ENCODE measurements at places on chromosomes 6 and 20.

- DNase-seq, result no peak
Measured at GRCh38 chr6:132814716-132815570, 574 bp downstream of the RPS12 start.

DNA sequence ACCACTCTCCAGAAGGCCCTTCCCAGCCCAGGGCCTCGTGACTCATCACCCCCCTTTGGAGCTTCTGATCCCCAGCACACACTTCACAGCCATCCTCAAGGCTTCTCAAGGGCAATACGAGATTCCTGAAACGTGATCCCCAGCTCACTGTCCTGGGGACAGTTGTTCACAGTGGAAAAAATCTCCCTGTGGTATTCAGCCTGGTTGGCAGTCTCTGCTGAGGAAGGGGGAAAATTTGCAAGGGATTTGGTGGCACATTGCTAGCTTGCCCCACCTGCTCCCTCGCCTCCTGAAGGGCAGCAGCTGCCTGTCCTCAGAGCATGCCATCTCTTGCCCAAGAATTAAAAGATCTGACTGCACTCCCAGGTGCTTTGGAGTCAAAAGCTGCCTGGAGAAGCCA, 20.7 kb upstream of the PKHD1 start:
- DNase-seq, result no peak

GRCh38 chr6:28336284-28337120, 554 bp upstream of the ZSCAN31 start:
- peak; percentile 43 for DNase-seq

DNA sequence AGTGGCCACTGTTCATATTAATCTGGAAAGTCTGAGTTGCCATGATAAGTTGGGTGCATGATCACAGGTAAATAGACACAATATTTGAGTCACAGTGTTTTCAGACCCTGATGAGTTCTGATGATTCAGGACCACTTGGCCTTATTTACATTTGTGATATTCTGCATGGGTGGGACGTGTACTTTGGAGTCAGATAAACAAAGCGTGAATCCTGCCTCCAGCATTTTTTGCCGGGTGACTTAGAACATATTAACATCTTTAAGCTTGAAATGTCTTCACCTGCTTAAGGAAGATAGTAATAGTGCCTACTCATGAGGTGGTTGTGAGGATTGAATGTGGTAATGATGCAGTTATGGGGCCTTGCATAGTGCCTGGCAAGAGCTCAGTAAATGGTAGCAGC, 995.1 kb downstream of the KIF16B start:
- no peak for DNase-seq

DNA sequence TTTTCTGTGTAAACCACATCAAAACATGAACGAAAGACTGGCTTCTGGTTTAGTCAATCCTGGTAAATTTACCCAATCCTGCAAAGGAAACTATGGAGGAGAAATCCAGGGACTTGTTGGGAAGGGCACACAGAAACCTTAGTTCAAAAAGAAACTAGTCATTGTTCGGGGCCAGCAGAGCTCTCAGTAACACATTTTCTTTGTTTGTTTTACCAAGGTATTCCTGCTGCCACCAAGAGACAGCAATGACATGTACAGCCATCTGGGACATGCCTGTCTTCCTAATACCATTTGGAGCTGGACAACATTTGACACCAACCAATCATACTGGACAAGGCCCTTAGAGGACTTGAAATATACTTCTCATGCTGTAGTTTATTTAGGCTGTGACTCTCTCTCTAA, 8.3 kb downstream of the OARD1 start:
- no peak for DNase-seq

- no peak for DNase-seq
Measured at GRCh38 chr6:107673076-107673494, 151.0 kb downstream of the SCML4 start.

DNA sequence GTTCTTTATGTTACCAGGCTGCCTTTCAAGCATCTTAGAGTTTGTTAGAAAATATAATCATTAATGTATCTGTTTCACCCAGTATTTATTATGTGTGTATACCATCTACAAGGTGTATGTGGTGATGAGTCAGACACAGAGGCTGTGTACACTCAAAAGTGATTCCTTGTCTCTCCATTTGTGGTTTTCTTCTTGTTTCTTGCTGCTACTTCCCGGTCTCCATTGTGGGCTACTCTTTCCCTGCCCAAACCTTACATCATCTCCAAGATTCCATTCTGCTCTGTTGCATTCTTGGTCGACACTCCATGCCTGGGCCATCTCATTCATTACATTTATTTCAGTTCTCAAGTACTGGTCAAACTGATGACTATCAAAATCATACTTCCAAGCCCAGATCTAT, 182.2 kb upstream of the STXBP5 start:
- DNase-seq, result no peak

DNA sequence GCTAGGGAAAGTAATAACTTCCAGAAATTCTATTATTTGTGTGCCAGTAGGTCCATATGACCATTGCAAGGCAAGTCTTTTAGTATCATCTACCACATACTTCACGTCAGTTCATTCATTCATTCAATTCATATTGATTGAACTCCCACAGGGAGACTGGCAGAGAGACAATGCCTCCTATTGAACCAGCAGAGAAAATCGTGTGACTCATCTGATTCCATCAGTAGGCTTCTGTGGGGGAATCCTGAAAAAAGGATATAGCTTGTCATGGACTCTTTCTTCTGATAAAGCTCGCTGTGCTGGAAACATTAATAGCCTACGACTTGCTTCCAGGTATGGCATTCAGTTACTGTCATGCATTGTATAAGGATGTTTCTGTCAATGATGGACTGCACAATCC, 45.3 kb upstream of the CNR1 start:
- DNase-seq, result no peak

GRCh38 chr6:131765804-131766135, 42.0 kb upstream of the ENPP1 start:
- no peak for DNase-seq

- DNase-seq, result no peak
Measured at GRCh38 chr6:148578489-148578814, 168.4 kb upstream of the UST start.

- DNase-seq, result no peak
Measured at GRCh38 chr20:34385464-34385863, 22.4 kb downstream of the ITCH start.

DNA sequence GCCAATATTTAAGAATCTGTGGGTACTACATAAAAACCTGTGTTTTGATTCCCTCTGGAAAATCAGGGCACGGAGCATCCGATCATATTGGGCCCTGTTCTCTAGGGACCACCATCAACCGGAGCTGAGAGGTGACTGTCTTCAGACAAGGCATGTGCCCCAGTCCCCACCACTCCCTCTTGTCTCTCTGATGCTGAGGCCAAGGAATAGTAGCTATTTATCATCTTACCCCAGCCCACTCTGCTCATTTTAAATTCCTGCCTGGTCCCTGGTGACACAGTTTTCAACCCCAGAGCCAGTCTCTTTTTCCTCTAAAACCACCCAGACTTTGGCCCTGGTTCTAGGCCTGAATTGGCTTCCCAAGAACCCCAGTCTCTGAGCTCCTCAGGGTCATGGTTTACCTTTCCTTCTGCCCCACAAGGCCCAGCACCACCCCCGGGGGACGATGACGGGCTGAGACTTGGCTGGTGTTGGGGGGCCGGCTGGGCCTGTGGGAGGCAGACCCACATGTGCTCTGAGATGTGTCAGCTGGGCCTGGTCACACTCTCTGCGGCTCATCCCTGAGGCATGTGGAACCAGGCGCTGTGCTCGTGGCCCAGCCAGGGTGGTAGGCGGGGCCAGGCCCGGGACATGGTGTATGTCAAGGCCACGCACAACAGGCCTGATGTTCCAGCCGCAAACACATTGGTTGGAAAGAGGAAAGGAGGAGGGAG, 114.4 kb downstream of the CEBPB start:
- no peak for DNase-seq

- no peak for DNase-seq
Measured at GRCh38 chr6:64591676-64592036, 956.1 kb downstream of the PHF3 start.

- no peak for DNase-seq
Measured at GRCh38 chr6:28496099-28496779, 19.4 kb downstream of the GPX6 start.

All from naive B cell (primary cell).